ENCODE measurements at places on chromosomes 5 and 9.

DNA sequence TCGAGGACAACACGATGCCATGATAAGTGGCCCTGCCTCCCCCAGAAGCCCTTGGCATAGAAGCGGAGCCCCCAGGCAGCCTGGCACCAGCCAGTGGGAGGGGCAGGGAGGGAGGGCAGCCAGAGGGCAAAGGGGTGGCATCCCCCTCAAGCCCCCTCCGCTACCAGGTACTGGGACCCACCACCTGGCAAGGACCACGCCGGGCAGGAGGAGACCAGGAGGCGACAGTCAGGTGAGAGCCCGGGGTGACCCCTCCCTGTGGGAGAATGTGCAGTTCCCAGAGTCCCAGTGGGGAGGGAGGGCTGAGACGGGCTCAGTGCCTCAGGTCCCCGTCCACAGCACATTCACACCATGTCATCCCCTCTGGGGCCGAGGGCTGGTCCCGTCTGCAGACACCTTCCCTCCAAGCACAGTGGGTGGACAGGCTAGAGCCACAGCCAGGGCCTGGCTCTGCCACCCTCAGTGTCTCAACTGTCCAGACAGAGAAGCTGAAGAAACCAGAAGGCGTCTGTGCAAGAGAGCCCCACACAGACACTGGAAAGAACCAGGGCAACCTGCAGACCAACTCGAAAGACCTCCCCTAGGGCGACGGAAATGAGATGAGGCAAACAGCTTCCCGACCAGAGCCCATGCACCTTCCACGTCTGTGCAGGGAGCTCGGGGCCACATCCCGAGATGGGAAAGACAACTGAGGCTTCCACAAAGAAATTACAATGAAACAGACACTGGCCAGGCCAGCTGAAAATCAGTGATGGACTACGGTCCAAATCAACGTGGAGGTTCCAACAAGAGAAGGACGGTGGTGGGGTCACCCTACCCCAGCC, 11.1 kb downstream of the BRD3 start:
- no peak for DNase-seq

GRCh38 chr5:127957701-127958239, 125.8 kb upstream of the SLC12A2 start:
- no peak for DNase-seq

GRCh38 chr9:78150312-78150982, 85.4 kb upstream of the CEP78 start:
- DNase-seq = no peak

GRCh38 chr9:94796687-94797086, 70.2 kb downstream of the AOPEP start:
- DNase-seq = no peak

DNA sequence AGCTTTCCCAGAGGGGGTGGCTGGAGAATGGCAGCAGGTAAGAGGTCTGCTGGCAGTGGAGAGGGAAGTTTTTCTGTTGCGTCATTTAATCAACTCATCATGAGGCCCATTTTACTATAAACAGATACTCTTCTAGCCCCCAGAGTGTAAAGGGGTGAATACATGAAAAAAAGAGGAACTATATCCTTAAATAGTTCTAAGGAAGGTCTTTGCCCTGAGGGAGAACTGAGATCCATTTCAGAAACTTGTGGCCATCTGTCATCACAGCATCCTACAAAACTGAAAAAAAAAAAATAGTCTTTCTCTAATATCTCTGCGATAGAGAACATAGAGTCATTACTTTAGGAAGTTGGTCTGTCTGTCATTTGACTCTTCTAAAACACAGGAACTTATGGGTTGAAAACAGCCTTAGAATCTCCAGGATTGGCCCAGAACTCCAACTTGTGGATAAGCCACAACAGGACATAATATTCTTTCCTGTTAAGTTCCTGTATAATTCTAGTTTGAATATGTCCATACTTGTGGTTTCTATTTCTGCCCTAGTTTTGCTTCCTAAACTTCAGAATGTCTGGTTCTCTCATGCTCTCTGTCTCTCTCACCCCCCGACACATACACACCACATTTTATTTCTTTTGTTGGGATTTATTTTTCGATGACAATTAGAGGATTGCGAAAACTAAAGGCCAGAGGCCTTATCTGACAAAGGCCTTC, 238.5 kb upstream of the PIK3R1 start:
- DNase-seq = no peak

- no peak for DNase-seq
Observed at GRCh38 chr9:121217609-121218292, 16.1 kb upstream of the RAB14 start.

DNA sequence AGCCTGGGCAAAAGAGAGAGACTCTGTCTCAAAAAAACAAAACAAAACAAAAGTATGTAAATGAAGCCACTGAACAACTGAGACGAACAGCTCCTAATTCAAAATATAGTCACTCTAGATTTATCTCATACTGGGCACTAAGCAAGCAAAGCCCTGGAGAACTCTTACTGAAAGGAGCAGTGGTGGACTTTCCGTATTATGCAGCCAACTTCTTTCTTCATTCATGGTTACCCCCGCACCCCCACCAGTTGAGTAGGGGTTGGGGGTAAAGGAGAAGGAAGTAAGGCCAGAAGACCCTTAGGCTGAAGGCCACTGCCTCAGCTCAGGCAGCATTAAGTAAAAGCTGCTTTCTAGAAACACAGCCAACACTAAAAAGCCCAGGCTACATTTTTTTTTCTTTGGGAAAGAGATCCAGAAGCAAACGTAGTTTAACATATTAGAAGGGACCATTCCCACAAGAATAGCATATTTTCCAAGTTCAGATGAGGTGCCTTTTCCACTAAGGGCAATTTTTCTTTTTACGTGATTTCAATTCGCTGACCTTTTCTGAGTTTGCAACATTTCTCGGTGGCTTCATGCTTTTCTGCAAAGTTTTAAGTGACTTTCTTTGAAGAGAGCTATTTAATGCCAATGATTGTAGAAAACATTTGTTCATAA, 55.3 kb downstream of the MAPKAP1 start:
- no peak for DNase-seq

DNA sequence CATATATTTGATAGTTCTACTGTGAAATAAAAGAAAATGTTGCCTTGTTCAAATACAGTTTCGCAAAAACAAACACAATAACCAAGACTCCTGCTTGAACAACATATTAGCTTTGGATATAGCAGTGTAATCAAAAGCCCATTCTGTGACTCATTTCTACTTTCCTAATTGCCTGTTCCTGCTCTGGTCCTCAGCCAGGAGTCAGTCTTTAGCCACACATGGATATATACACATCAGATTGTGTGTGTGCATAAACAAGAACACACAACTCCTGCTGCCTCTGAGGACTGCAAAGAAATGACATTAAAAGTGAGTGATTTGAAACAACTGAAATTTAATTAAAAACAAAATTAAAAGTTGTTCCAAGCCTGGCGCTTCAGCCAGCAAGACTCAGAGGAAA, 334.8 kb downstream of the TRIM32 start:
- no peak for DNase-seq

GRCh38 chr9:127214421-127215267, 49.9 kb upstream of the GARNL3 start:
- no peak for DNase-seq

GRCh38 chr5:111242606-111243005, 18.4 kb downstream of the CAMK4 start:
- no peak for DNase-seq

- DNase-seq = no peak
Observed at GRCh38 chr9:121645003-121645402, 6.4 kb upstream of the DAB2IP start.

DNA sequence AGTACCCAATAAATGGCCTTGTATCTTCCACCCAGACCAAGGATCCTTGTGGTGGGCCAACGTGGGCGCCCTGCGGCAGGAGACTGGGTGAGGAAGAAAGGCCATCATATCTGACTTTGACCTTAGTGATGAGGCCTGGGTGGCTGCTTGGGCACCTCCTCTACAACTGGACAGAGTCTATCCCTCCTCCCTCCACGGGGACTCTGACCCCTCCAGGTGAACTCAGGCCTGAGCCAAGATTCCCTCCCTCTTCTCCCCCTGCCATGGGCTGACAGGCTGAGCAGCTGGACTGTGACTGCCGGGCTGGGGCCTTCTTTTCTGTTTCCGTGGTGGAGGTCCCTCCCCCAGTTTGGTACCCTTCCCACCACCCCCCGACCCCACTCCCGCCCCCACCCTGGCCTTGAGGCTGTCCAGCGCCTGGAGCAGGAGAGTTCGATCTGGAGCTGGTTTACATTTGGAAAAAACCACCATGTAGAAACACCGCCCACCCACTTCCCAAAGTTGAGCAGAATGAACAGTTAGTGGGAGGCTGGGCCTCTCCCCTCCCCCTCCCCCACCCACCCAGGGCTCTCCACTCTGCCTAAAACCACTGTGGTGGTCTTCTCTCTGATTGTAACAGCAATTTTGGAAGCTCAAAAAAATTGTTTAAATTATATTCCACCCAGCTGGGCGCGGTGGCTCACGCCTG, 1.2 kb upstream of the PHYHD1 start:
- DNase-seq = no peak

DNA sequence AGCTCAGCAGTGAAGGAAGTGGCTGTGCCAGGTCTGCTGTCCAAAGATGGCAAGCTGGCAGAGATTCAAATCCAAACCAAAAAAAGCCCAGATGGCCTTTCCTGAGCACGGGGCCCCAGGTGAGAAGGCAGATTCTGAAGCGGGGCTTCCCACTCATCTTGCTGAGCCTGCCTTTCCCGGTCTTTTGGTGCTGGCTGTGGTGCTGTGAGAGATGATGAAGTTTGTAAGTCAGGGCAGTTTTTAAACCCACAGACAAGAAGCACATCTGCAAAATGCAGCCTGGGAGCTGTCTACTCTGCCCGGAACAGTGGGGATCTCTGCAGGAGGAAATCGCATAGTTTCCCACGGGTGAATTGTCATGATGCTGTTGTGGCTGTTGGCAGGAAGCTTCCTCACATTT, 85.0 kb upstream of the IRX4 start:
- no peak for DNase-seq

DNA sequence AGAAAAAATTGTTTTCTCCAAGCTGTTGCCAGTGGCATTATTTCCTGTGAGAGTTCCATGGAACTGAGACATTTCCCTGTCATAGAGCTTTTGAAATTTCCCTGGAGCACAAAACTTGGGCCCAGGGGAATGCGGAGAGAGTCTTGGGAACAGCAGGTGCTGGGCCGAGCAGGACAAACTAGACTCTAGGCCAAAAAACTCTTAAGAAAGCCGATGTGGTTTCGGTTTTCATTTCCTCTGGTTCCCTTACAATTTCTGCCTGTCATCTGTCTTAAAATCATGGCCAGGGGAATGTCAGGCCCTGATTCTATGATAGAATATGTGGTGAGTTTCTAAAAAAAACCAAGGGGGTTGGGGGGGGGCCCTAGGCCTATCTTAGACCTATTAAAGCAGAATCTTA, 4.6 kb downstream of the SLC35A4 start:
- no peak for DNase-seq

- no peak for DNase-seq
Observed at GRCh38 chr5:135327429-135328127, 71.5 kb downstream of the MACROH2A1 start.
